Sigmoid colon (tissue), 7 donors: ENCODE measurements at places on chromosomes 7 and 10. TPM values are rescaled to one million over a fixed set of nuclear protein-coding genes. Genes with fewer than 3 reads are reported as not detected.

The ATG9B gene
- 1.2 TPM for polyA plus RNA-seq

The CAMK2B gene
- polyA plus RNA-seq, result 0.23 TPM

GRCh38 chr7:88635149-88635548, 124.4 kb upstream of the ZNF804B start:
- no peaks in the 10 kb centered on the region for H3K4me1 ChIP-seq
- H3K27ac ChIP-seq, result no peak overlapping the region
- no peaks in the 10 kb centered on the region for H3K36me3 ChIP-seq
- no peak for DNase-seq
- no peak overlapping the region for H3K4me3 ChIP-seq

The FRMD4A gene
- 3.9 TPM for polyA plus RNA-seq

DNA sequence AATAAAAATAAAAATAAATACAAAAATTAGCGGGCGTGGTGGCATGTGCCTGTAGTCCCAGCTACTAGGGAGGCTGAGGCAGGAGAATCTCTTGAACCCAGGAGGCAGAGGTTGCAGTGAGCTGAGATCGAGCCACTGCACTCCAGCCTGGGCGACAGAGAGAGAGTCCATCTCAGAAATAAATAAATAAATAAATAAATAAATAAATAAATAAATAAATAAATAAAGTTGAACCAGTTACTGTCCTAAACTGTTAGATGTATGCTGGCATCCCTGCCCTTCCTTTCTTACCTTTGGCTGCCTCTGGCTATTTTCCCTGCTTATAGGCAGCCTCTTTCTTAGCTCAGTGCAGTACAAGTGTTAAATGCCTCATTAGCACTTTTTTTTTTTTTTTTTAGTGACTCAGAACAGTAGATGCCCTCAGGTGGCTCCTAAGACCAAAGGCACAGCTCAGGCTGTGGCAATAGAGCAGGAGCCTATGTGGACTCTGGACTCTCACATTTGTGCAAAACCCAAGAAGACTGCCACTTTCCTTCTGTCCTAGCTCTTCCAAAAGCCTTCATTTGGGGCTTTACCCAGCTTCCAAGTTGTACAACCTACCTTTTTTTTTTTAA, 30.6 kb upstream of the CABCOCO1 start:
- no peak overlapping the region for H3K4me3 ChIP-seq
- no peak for DNase-seq
- H3K4me1 ChIP-seq, result peaks cover 16% of the 10 kb centered on the region
- H3K27me3 ChIP-seq, result no peaks in the 10 kb centered on the region
- no peaks in the 10 kb centered on the region for H3K36me3 ChIP-seq

GRCh38 chr7:114718861-114719260, 203.0 kb upstream of the MDFIC start:
- H3K4me3 ChIP-seq, result no peak overlapping the region
- H3K27ac ChIP-seq, result no peak overlapping the region
- no peaks in the 10 kb centered on the region for H3K27me3 ChIP-seq
- H3K4me1 ChIP-seq, result no peaks in the 10 kb centered on the region

The FOXL3 gene
- not detected for polyA plus RNA-seq

The ZNF239 gene
- polyA plus RNA-seq, result 0.46 TPM

GRCh38 chr10:5365928-5366327, 1.2 kb downstream of the UCN3 start:
- no peak overlapping the region for H3K27ac ChIP-seq
- H3K4me3 ChIP-seq, result no peak overlapping the region
- no peaks in the 10 kb centered on the region for H3K36me3 ChIP-seq
- no peaks in the 10 kb centered on the region for H3K4me1 ChIP-seq
- H3K27me3 ChIP-seq, result no peaks in the 10 kb centered on the region
- no peak for DNase-seq

The MKI67 gene
- 1.2 TPM for polyA plus RNA-seq

GRCh38 chr10:126264102-126265018, 123.9 kb downstream of the ADAM12 start:
- no peaks in the 10 kb centered on the region for H3K27me3 ChIP-seq
- H3K4me3 ChIP-seq, result no peak overlapping the region
- no peaks in the 10 kb centered on the region for H3K36me3 ChIP-seq
- no peak overlapping the region for H3K27ac ChIP-seq

DNA sequence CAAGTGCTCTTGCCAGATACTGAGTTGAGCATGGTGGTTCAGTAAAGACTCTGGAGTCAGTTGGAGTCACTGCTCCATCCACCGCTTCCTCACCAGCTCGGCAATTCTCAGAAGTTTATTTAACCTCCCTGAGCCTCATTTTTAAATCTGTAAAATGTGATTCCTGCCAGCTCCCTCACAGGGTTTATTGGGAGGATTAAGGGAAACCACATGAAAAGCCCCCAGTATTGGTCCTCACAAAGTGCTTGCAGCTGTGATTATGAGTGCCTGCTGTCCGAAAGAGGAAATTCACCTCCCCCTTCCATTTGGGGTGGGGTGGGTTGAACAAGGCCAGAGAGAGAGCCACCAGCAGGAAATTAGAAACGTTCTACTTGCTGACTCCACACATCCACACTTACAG, 99.0 kb downstream of the AOAH start:
- no peaks in the 10 kb centered on the region for H3K4me1 ChIP-seq
- H3K36me3 ChIP-seq, result no peaks in the 10 kb centered on the region
- H3K27me3 ChIP-seq, result no peaks in the 10 kb centered on the region
- no peak for DNase-seq

The MINPP1 gene
- polyA plus RNA-seq, result 4.2 TPM

The PLEKHS1 gene
- 1.4 TPM for polyA plus RNA-seq

DNA sequence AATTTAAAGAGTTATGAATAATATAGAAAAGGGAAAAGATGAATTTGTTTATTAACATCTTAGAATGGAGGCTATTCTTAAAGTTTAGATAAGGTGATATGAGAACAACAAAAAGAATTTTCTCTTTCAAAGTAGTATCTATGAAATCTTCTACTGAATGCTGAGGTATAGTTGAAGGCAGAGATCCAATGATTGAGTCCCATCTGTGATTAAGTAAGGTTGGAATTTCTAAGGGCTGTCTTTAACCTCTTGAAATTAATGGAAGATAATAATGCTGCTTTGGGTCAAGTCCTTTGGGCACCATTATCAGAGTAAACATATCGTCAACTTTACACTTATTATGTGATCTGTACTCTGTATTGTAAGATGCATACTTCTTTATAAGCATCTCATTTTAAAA, 307.9 kb downstream of the PRKG1 start:
- H3K27ac ChIP-seq, result peak overlapping the region; percentile 60
- H3K4me3 ChIP-seq, result no peak overlapping the region

The SPDYE9 gene
- not detected for polyA plus RNA-seq

DNA sequence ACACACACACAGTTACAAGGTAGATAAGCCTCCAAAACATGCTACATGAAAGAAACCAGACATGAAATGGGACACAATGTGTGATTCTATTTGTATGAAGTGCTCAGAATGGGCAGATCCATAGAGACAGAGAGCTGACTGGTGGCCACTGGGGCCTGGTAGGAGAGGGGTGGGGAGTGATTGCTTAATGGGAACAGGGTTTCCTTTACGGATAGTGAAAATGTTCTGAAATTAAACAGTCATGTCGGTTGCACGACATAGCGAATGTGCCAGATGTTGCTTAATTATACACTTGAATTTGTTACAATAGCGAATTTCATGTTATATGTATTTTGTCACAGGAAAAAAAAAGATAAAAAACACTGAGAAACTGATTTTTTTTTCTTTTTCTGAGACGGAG, 122.3 kb downstream of the SPDYE5 start:
- no peak overlapping the region for H3K27ac ChIP-seq
- H3K27me3 ChIP-seq, result no peaks in the 10 kb centered on the region
- no peaks in the 10 kb centered on the region for H3K36me3 ChIP-seq
- no peak overlapping the region for H3K4me3 ChIP-seq
- DNase-seq, result no peak

GRCh38 chr10:62038609-62039190, 137.2 kb downstream of the ARID5B start:
- DNase-seq, result peak; percentile 86
- peak overlapping the region; percentile 13 for H3K4me3 ChIP-seq
- H3K4me1 ChIP-seq, result peaks cover 50% of the 10 kb centered on the region
- H3K27me3 ChIP-seq, result no peaks in the 10 kb centered on the region
- H3K27ac ChIP-seq, result peak overlapping the region; percentile 72
- no peaks in the 10 kb centered on the region for H3K36me3 ChIP-seq

- H3K4me1 ChIP-seq, result no peaks in the 10 kb centered on the region
- no peak overlapping the region for H3K27ac ChIP-seq
- no peaks in the 10 kb centered on the region for H3K27me3 ChIP-seq
- H3K36me3 ChIP-seq, result no peaks in the 10 kb centered on the region
Measured at GRCh38 chr10:43692051-43692825, 43.6 kb upstream of the ZNF32 start.

The ANKIB1 gene
- 12.6 TPM for polyA plus RNA-seq

The INHBA gene
- 0.66 TPM for polyA plus RNA-seq

The AOC1 gene
- polyA plus RNA-seq, result 30.6 TPM

The CFTR gene
- polyA plus RNA-seq, result 39.9 TPM

DNA sequence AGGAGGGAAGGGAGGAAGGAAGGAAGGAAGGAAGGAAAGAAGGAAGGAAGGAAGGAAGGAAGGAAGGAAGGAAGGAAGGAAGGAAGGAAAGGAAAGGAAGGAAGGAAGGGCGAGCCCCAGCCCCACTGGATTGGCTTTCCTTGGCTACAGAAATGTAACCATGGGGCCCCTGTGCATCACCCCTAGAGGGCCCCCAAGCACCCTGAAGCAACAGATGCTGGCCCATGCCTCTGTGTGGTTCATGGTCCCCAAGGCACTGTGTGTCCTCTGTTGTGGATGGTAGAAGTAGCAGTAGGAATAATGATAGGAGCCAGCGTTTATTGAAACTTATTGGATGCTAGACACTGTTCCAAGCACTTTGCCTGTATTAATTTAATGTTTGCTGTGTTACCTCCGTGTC, 116.6 kb upstream of the MACROH2A2 start:
- H3K27me3 ChIP-seq, result no peaks in the 10 kb centered on the region
- no peak for DNase-seq
- no peaks in the 10 kb centered on the region for H3K36me3 ChIP-seq

GRCh38 chr7:14717816-14718215, 184.7 kb downstream of the DGKB start:
- no peaks in the 10 kb centered on the region for H3K27me3 ChIP-seq
- no peaks in the 10 kb centered on the region for H3K4me1 ChIP-seq
- H3K27ac ChIP-seq, result no peak overlapping the region
- H3K36me3 ChIP-seq, result no peaks in the 10 kb centered on the region

GRCh38 chr10:35595106-35595505, 10.0 kb upstream of the GJD4 start:
- H3K4me1 ChIP-seq, result no peaks in the 10 kb centered on the region
- H3K27ac ChIP-seq, result no peak overlapping the region
- H3K36me3 ChIP-seq, result no peaks in the 10 kb centered on the region
- H3K27me3 ChIP-seq, result no peaks in the 10 kb centered on the region
- DNase-seq, result no peak

The HK1 gene
- 23.4 TPM for polyA plus RNA-seq

- H3K27me3 ChIP-seq, result no peaks in the 10 kb centered on the region
- H3K27ac ChIP-seq, result no peak overlapping the region
- no peak overlapping the region for H3K4me3 ChIP-seq
Measured at GRCh38 chr7:138876326-138876725, 78.3 kb upstream of the ATP6V0A4 start.

- no peaks in the 10 kb centered on the region for H3K27me3 ChIP-seq
- no peaks in the 10 kb centered on the region for H3K4me1 ChIP-seq
- no peaks in the 10 kb centered on the region for H3K36me3 ChIP-seq
- peak overlapping the region; percentile 80 for H3K27ac ChIP-seq
- peak overlapping the region; percentile 5 for H3K4me3 ChIP-seq
- peak; percentile 91 for DNase-seq
Measured at GRCh38 chr7:134831862-134832261, 52.4 kb downstream of the CALD1 start.

DNA sequence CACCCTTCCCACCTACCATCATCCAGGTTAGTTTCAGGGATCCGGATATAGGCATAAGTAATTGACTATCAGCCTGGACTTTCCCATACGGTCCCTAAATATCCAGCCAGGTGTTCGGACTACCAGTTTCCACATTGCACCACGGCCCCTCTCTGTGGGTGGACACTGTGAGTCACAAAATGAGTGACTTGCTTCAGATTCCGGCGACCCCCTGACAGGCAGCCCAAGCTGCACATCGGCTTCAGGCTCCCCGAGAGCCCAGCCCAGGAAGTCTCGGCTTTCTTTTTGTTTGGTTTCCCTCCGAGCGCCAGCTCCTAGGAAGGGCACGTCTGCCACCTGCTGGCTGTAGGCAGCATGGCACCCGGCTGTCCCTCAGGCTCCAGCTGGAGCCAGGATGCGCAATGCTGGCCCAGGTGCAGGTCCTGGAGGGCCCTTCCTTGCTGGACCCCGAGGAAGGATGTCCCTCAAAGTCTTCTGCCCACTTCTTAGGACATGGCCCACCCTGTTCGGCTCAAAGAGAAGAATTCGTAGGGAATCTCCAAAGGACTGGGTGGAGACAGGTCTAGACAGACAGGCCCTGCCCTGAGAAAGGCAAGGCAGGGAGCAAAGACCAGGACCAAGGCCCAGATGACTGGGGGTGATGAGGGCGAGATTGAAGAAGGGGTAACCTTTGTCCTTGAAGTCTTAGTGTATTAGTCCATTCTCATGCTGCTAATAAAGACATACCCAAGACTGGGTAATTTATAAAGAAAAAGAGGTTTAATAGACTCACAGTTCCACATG, 10.6 kb downstream of the HABP2 start:
- H3K27ac ChIP-seq, result no peak overlapping the region
- H3K27me3 ChIP-seq, result no peaks in the 10 kb centered on the region
- DNase-seq, result peak; percentile 84
- no peaks in the 10 kb centered on the region for H3K36me3 ChIP-seq
- H3K4me3 ChIP-seq, result peak overlapping the region; percentile 46

The KLHDC10 gene
- polyA plus RNA-seq, result 11.3 TPM

DNA sequence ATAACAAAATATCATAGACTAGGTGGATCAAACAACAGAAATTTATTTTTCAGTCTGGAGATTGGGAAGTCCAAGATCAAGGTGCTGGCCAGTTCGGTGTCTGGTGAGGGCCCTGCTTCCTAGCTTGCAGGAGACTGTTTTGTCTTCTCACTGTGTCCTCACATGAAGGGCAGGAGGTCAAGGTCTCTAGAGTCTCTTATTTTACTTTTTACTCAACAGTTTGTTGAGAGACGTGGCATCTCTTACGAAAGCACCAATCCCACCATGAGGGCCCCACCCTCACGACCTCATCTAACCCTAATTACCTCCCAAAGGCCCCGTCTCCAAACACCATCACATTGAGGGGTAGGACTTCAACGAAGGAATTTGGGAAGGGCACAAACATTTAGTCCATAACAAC, 41.2 kb upstream of the SORBS1 start:
- no peaks in the 10 kb centered on the region for H3K36me3 ChIP-seq
- DNase-seq, result no peak
- H3K4me1 ChIP-seq, result peaks cover 54% of the 10 kb centered on the region
- H3K4me3 ChIP-seq, result no peak overlapping the region
- H3K27me3 ChIP-seq, result no peaks in the 10 kb centered on the region

GRCh38 chr10:113665806-113666354, 2.0 kb upstream of the NRAP start:
- H3K4me3 ChIP-seq, result no peak overlapping the region
- DNase-seq, result no peak
- H3K27me3 ChIP-seq, result no peaks in the 10 kb centered on the region
- H3K27ac ChIP-seq, result no peak overlapping the region
- H3K36me3 ChIP-seq, result no peaks in the 10 kb centered on the region
- no peaks in the 10 kb centered on the region for H3K4me1 ChIP-seq
